ENCODE measurements at places on chromosomes 1 and 21.

DNA sequence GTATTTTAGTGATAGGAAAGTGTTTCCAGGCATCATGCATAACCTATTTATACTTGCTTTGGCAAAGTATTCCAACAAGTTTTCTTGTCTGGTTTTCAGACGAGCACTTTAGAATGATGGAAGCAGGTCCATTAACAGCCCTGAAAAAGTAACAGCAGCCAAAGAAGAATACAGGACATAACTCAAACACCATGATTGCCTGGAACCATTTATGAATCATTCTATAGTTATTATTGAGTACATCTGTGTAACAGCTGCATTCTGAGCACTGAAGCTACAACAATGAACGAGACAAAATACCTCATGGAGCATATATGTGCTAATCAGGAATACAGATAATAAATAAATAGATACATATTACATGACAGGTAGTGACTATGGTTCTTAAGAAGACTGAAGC is 12.6 kb downstream of the IL10RB start:
- DNase-seq, result no peak

GRCh38 chr1:155504207-155504606 is 58.4 kb downstream of the ASH1L start:
- DNase-seq, result no peak

GRCh38 chr1:201655243-201655642 is 116.3 kb downstream of the NAV1 start:
- no peak for DNase-seq

DNA sequence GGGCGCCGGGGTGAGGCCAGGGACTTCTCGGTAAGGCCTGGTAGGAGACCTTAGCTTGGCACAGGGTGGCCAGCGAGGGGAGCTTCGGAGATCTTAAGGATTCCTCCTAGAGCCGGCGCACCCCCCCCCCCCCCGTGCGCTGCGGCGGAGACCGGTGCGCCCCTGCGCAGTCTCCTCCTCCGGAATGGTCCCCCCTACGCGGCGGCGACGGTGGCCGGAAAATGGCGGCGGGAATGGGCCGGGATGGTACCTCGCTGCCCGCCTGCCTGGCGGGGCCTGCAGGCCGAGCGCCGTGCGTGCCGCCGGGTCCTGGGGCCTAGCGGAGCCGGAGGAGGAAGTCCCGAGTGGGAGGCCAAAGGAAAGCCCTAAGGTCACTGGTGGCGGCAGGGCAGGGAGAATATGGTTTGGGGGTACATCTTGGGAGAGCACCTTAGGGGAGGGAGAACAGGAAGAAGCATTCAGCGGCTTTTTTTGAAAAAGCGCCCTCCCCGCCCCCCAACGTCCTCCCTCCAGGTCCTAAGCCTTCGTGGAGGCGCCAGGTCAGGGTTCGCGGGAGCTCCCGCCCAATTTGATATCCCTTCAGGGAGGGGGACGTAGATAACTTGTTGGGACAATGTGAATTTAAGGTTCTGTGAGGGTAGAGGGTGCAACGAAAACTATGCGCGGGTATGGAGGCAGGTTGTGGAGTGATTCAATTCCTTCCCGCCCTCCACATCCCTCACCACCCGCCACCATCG is 429 bp downstream of the SRRM1 start:
- DNase-seq, result no peak

- DNase-seq, result peak; percentile 10
Observed at GRCh38 chr1:167401260-167401873, 117.0 kb downstream of the CD247 start.

DNA sequence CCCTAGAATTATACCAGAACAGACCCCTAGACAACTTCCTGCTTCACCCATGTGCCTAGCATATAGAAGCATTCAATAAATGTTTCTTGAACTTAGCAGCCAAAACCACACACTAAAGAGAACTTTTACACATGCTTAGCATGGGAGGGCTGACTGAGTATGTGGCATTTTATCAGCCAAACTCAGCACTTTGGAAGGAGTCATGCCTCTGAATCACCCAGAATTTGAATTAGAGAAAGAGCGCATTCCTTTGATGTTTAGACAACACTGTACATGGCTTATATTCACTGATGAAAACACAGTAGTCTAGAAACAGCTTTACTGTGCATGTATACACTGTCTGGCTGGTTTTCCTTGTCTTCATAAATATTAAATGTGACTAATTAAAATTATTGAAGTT is 26.1 kb downstream of the SPAG17 start:
- DNase-seq, result no peak

DNA sequence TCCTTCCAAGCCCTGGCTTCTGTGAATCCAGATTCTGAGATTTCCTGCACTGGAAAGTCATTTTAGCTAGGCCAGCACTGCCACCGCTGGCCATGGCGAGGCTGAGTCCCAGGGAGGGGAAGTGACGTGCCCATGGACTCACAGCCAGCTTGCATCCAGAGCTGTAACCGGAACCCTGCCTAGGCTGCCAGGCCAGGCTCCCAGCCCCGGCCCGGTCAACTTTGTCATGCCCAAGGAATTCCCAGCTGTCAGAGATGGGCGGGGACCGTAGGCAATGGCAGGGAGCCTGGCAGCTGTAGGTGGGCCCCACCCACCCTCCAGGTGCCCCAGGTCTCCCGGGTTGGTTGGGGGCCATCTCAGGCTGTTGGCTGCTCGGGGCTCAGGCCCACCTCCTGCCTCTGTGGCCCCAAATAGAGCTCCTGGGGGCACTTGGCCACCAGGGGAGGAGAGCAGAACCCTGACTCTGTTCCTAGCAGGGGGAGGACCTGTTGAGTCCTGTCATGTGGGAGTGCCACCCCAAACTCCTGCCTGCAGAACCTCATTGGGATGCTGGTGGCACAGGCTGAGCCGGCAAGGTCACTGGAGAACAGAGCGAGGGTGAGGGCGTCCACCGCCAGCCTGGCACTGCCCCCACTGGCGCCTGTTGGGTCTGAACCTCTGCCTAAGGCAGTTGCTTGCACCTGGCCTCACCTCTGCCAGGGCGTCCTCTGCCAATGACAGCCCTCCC is 57.8 kb downstream of the FOXO6 start:
- no peak for DNase-seq

- no peak for DNase-seq
Observed at GRCh38 chr1:16072616-16073484, 601 bp downstream of the FAM131C start.

DNA sequence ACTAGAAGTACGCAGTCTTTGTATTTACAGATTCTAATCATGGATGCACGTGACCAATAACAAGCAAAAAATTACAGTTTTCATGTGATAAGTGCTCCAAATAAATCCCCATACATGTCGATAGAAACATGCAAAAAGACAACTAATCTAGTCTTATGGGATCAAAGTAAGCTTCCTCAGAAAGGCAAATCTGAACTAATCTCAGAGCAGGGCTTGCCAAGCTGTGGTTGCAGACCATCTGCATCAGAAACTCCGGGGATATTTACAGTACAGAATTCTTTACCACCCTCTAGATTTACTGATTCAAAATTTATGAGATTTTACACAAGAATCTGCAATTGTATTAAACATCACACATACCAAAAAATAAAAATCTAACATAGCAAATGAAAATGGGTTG is 1435.5 kb downstream of the MRPL39 start:
- no peak for DNase-seq

- DNase-seq, result no peak
Observed at GRCh38 chr1:206713070-206713469, 28.4 kb downstream of the MAPKAPK2 start.

GRCh38 chr1:60547821-60548220 is 474.3 kb upstream of the C1orf87 start:
- DNase-seq, result no peak

GRCh38 chr1:215786997-215787396 is 219.9 kb downstream of the KCTD3 start:
- no peak for DNase-seq

DNA sequence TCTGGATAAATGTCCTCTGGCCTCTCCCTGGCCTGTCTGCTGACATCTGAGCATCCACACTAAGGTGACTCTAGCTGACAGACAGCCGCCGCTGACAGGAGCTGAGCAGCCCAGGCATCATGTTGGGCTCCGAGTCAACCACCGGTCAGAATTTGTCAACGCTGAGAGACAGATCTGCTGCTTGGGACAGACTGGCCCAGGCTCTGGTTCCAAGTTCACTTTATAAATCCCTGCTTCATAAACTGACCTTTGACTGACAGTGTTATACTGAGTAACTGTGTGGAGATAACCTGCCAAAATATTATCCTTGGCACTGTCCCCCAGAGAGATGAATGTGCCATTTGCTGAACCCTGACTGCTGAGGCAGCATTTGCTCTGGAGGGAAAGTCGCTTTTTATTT is 616.7 kb downstream of the NPHP4 start:
- DNase-seq, result no peak

- no peak for DNase-seq
Observed at GRCh38 chr1:198678901-198679329, 40.1 kb downstream of the PTPRC start.

GRCh38 chr1:214615109-214615508 is 12.1 kb downstream of the CENPF start:
- no peak for DNase-seq

DNA sequence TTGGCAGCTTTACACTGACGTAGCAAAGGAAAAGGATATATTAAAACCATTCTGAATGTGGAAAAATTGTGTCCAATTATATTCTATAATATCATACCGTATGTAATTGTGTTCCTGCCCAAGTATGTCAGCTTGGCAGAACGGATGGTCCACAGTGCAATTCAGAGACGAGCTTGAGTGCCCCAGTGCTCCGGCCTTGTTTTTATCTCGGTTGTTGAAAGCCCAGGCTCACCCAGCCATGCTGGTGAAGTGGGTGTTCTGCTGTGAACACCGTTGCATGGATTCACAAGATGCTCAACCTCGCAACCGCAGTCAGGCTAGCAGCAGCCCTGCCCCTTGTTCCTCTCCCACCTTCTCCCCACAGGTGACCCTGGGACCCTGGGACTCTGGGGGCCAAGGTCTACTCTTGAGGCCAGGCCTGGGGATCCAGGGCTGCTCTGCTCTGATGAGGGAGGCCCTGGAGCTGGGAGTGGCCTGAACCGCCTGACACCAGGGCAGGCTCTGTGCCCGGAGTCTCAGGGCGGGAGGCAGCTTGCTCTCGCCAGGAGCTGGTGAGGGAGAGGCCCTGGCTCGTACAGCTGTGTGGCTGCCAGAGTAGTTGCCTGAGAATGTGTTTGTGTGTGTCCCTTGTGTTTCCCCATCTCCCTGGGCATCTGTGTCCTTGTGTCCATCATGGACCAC is 11.2 kb downstream of the PTPRF start:
- peak; percentile 63 for DNase-seq
